H9 (cell line): ENCODE measurements at places on chromosomes 1 and 21.

DNA sequence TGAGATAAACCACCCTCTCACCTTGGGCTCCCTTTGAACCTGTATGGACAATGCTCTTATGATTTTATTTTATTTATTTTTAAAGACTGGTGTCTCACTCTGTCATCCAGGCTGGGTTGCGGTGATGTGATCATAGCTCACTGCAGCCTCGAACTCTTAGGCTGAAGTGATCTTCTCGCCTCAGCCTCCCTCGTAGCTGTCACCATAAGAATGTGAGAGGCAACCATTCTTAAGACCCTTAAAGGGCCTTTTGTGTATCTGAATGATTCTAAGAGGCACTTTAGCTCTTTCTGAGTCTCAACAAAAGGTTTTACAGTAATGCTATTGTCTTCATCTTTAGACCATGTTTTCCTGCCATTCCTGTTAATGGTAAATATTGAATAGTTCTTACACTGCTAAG is 67.0 kb downstream of the IVNS1ABP start:
- no peak overlapping the region for H3K27ac ChIP-seq
- peaks cover 8% of the 10 kb centered on the region; the same call in 1 of the 2 replicates for H3K4me1 ChIP-seq
- DNase-seq: no peak
- no peak overlapping the region for H3K4me3 ChIP-seq
- peaks cover 2% of the 10 kb centered on the region; the same call in 1 of the 2 replicates for H3K36me3 ChIP-seq

DNA sequence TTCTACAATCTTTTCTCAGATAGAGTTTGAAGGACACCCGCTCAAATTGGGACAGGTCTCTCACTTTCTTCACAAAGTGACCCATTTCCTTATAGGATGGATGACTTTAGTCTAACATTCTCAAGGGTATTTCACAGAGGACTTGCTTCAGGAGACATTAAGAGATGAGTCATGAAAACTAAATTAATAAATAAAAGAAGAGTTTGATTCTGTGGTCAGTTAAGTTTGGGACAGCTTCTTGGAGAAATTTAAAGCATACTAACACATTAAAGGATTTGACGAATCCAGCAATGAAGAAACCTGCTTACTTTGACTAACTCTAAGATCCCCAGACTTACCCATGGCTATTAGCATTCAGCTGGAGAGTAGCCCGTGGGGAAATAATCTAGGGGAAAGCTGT is 95.6 kb upstream of the RAB3GAP2 start:
- H3K27me3 ChIP-seq: no peaks in the 10 kb centered on the region
- peaks cover 3% of the 10 kb centered on the region; the same call in 1 of the 3 replicates for H3K36me3 ChIP-seq
- no peak overlapping the region for H3K27ac ChIP-seq
- DNase-seq: no peak
- peaks cover 12% of the 10 kb centered on the region for H3K4me1 ChIP-seq
- no peak overlapping the region for H3K4me3 ChIP-seq

- no peak overlapping the region for H3K4me3 ChIP-seq
- no peaks in the 10 kb centered on the region; the same call in 1 of the 2 replicates for H3K27me3 ChIP-seq
- no peak for DNase-seq
- no peaks in the 10 kb centered on the region for H3K36me3 ChIP-seq
- H3K27ac ChIP-seq: no peak overlapping the region
Observed at GRCh38 chr1:22951796-22952195, 20.9 kb downstream of the LACTBL1 start.

- no peaks in the 10 kb centered on the region for H3K27me3 ChIP-seq
- H3K27ac ChIP-seq: no peak overlapping the region
- no peaks in the 10 kb centered on the region for H3K4me1 ChIP-seq
- H3K36me3 ChIP-seq: peaks cover 13% of the 10 kb centered on the region
- DNase-seq: no peak
- H3K4me3 ChIP-seq: no peak overlapping the region
Observed at GRCh38 chr1:222224636-222225315, 323.1 kb downstream of the HHIPL2 start.

DNA sequence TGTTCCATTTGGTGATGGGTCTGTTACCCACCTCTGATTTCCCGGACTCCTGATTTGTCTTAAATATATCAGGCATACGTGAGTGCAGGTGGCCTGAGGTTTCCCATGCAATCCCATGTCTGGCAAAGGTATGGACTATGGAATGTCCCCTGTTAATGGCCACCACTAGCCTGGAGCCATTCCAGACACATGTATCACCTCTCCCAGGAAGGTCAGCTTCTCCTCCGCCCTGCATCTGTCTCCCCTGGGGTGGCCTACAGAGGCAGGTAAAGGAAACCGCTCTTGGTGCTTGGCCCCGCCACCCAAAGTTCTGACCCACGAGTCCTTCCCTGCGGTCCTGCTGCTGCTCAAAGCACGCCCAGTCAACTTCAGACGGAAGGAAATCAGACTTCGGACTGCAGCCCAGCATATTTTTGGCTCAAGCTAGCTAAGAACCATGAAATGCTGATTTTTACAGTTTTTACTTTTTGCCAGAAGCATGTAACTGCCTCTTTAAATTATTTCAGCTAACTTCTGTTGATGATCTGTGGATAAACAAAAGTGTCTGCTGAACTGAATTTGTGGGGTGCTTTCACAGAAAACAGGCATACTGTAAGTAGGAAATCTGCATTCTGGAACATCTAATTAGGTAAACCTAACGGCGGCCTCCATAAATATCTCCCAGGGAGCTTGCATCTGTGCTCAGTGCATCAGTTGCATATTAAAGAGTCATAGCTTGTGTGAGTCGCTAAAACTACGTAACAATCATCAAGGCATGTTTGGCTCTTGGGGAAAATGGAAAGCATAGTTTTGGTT is 105.9 kb downstream of the PCP4 start:
- DNase-seq: no peak
- no peaks in the 10 kb centered on the region for H3K4me1 ChIP-seq
- H3K27me3 ChIP-seq: no peaks in the 10 kb centered on the region
- H3K36me3 ChIP-seq: no peaks in the 10 kb centered on the region

DNA sequence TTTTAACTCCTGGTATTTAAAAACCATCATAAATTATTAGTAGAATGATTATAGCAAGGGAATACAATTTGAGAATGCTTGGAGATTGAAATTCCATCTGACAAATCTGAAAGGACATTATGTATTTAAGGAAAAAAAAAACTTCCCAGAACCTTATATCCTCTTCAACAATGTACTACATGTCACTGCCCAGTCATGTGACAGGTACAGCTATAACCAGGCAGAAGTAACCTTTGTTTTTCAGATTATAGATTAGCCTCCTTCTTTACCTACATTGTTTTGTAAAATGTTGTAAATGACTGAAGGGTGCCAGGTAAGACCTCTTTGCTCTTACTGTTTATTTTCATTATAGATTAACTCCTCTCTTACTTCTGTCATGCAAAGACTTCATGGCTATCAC is 96.9 kb downstream of the KCNJ6 start:
- no peak overlapping the region for H3K4me3 ChIP-seq
- H3K36me3 ChIP-seq: peaks cover 8% of the 10 kb centered on the region
- no peak overlapping the region for H3K27ac ChIP-seq
- no peak for DNase-seq
- H3K4me1 ChIP-seq: no peaks in the 10 kb centered on the region; the same call in 1 of the 2 replicates

DNA sequence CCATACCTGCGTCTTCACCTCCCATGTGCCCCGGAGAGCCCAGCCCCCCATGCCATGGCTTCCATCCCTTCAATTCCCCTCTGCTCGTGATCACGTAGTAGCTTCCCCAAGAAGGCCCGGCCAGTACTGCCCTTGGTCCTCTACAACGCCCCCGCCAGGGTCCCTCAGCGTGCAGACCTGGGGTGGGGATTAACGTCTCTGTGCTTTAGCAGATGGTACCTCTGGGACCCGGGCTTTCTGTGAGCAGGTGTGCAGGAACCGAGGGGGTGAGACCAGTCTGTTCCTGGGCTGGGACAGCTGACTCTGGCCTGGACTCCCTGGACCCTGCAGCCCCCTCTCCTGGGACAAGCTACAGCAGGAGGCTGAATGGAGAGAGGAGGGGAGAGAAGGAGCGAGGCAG is 1.2 kb downstream of the PLCH2 start:
- H3K27me3 ChIP-seq: no peaks in the 10 kb centered on the region
- DNase-seq: no peak
- H3K4me1 ChIP-seq: no peaks in the 10 kb centered on the region
- no peak overlapping the region for H3K27ac ChIP-seq

- H3K36me3 ChIP-seq: no peaks in the 10 kb centered on the region
- H3K4me3 ChIP-seq: no peak overlapping the region
- H3K27ac ChIP-seq: no peak overlapping the region
- DNase-seq: no peak
Observed at GRCh38 chr1:15328351-15329103, 81.2 kb upstream of the EFHD2 start.

DNA sequence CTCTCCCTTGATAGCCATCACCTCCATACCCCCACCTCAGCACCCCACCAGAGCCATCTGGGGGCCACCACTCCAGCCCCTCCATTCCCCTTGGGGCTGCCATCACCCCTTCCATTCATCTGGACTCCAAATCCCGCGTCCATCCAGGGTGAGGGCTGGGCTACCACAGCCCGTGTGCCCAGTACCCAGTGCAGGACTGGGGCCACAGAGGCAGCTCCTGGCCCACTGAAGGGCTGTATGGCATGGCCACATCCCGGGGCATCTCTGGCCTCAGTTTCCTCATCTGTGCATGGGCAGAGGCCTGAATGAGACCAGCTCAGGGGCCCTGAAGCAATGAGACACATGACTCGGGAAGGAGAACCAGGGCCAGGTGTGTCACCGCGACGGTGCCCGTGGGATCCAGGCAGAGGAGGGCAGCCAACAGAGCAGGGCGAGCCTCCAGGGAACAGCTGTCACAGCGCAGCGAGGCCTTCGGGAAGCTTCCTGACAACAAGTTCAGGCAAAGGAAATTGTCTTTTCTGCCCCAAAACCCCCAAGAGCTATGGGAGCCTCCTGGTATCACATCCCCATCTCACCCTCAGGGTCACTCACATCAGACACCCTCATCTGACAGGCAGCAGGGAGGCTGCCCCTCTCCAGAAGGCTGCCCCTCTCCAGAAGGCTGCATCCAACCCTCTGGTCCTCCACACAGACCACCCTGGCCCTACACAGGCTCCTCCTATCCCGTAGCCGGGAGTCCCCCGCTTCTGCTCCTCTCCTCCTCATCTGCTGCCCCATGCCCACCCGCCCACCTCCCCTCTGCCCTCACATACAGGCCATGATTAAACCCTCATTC is 76.3 kb downstream of the MEGF6 start:
- H3K36me3 ChIP-seq: no peaks in the 10 kb centered on the region
- H3K4me1 ChIP-seq: no peaks in the 10 kb centered on the region; the same call in 1 of the 2 replicates
- no peak for DNase-seq
- H3K27ac ChIP-seq: no peak overlapping the region
- no peak overlapping the region for H3K4me3 ChIP-seq

- no peak overlapping the region for H3K27ac ChIP-seq
- no peak for DNase-seq
- H3K36me3 ChIP-seq: no peaks in the 10 kb centered on the region
- no peak overlapping the region for H3K4me3 ChIP-seq
- H3K27me3 ChIP-seq: no peaks in the 10 kb centered on the region
Observed at GRCh38 chr1:112393631-112393974, 2.4 kb upstream of the CTTNBP2NL start.

DNA sequence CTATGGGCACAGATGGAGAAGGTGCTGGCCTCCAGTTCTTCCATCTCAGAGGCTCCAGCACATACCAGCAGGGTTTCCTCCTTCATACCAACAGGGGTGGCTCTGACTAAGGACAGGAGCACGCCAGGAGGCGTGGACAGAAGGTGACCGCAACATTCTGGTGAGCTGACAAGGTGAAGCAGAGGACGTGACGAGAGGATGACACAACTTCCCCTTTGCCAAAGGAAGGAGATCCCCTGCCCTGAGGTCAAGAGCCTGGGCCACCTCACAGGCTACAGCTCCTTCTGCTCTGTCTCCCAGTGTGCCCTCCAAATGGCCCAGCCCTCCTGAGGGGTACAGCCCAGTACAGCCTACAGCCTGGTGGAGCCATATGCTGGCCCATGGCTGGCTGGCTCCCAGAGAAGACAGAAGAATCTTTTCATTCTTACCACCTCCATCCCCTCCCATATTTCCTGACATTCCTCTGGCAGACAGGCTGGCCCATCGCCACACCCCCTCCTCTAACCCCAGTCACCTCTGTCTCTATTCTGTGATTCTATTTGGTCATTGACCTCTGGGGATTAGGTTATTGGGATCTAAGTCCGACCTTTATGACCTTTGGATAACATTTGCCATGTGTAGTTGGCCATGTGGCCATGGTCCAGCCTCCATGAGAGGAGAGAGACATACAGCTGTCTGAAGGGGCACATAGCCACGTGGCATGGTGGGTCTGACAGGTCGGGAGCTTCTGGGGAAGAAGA is 5.1 kb upstream of the LAMB3 start:
- no peak overlapping the region for H3K4me3 ChIP-seq
- H3K4me1 ChIP-seq: no peaks in the 10 kb centered on the region
- no peaks in the 10 kb centered on the region for H3K36me3 ChIP-seq
- no peak for DNase-seq
- H3K27me3 ChIP-seq: no peaks in the 10 kb centered on the region

- no peak overlapping the region for H3K27ac ChIP-seq
- H3K4me3 ChIP-seq: no peak overlapping the region
- no peak for DNase-seq
- no peaks in the 10 kb centered on the region for H3K27me3 ChIP-seq
- no peaks in the 10 kb centered on the region for H3K36me3 ChIP-seq
Observed at GRCh38 chr1:204848579-204848978, 22.1 kb upstream of the NFASC start.

DNA sequence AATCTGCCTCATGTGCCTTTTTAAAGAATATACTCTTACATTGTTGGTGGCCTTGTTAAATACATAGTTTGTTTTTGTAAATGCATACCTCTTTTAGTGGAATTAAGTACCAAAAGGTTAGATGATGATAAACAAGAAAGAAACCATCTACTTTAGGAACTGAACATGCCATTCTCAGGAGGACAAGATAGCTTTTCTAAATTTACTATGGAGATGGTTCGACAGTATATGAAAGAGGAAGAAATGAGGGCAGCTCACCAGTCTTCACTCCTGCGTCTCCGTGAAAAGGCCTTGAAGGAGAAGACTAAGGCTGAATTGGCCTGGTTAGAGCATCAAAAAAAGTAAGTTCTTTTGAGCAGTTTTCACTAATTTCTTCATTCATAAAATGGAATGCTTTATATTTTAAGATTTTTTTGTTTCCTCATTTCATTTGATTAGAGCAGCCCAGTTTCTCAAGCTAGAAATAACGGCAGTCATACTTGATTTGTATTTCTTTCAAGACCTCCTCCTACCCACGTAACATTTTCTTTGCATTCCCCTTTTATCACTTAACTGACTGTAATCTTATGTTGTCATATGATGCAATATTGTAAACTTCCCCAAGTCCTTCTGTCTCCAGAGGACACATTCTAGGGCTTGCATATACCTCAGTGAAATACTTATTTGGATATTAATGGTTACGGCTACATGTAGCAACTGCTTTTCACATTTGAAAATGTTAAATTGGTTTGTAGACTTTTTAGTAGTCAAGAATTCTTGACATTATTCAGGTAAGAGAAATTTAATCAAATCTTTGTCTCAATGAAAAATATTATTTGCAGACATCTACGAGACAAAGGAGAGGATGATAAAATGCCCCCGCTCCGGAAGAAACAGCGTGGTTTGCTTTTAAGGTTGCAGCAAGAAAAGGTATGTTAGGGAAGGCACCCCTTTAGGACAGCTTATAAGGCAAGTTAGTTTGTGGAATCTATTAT is 99.3 kb downstream of the CEP350 start:
- no peak for DNase-seq
- no peaks in the 10 kb centered on the region for H3K4me1 ChIP-seq
- H3K36me3 ChIP-seq: peaks cover 66% of the 10 kb centered on the region
- no peak overlapping the region for H3K4me3 ChIP-seq

GRCh38 chr21:32819694-32820093 is 48.1 kb upstream of the PAXBP1 start:
- no peaks in the 10 kb centered on the region for H3K4me1 ChIP-seq
- no peak overlapping the region for H3K27ac ChIP-seq
- H3K36me3 ChIP-seq: no peaks in the 10 kb centered on the region
- no peaks in the 10 kb centered on the region for H3K27me3 ChIP-seq

- H3K4me1 ChIP-seq: no peaks in the 10 kb centered on the region
- H3K27ac ChIP-seq: no peak overlapping the region
- H3K27me3 ChIP-seq: peaks cover 5% of the 10 kb centered on the region; the same call in 1 of the 2 replicates
- H3K4me3 ChIP-seq: peak overlapping the region; percentile 71
- H3K36me3 ChIP-seq: no peaks in the 10 kb centered on the region
Observed at GRCh38 chr1:9494936-9495758, 44.1 kb upstream of the SLC25A33 start.
